HS-5 (cell line): ENCODE measurements at places on chromosomes 7 and 10.

GRCh38 chr7:92336662-92337340 lies 91.0 kb downstream of the ANKIB1 start:
- DNase-seq, result no peak

DNA sequence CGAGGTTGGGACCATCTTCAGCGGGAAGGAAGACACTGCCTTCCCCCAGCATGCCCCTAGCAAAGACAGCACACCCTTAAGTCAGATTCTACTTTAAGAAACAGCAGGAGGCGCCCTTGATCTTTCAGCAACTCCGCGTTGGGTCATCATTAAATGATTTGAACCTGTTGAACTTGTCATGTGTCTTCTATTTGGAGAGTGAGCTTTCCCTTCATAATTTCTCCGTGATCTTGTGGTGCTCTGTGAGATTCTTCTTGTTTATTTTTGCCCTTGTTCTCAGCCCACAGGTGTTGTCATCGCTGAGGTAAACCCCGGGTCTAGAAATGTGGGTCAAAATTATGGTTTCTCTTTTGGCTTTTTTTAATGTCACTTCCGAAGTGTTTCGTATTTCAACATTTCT lies 49.5 kb upstream of the PITRM1 start:
- no peak for DNase-seq

- no peak for DNase-seq
Observed at GRCh38 chr10:45526309-45526905, 146.2 kb downstream of the ZFAND4 start.

DNA sequence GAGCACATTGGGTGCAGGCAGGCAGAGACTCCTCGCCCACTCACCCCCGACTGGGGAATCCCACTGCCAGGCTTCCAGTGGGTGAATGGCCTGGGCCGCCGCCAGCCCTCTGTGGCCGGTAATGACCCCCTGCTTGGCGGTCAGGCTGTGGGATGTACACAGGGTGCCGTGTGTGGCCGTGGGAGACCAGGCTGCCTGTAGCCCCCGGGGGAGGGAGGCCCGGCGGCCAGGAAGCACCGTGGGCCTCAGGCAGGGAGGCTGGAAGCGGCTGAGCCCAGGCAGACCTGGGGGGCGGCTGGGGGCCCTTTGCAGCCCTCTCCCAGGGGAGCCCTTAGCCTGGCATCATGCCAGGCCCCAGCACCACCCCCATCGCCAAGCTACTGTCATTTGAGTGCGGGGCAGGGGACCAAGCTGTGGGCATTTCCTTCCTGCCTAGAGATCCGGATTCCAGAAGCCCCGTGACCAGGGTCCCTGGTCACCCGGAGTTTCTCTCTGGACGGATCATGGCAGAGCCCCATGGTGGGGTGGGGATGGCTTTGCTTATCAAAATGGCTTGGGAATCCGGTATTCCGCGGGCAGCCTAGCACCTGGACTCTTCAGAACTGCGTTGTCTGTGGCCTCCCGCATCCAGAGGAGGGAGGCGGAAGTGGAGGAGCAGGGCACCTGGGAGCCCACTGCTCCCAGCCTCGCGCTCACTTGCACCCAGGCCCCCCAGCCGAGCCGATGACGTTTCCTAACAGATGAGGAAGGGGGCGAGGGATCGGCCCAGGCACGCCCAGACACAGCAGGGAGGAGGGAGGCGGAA lies 1.1 kb downstream of the TTYH3 start:
- DNase-seq, result no peak

DNA sequence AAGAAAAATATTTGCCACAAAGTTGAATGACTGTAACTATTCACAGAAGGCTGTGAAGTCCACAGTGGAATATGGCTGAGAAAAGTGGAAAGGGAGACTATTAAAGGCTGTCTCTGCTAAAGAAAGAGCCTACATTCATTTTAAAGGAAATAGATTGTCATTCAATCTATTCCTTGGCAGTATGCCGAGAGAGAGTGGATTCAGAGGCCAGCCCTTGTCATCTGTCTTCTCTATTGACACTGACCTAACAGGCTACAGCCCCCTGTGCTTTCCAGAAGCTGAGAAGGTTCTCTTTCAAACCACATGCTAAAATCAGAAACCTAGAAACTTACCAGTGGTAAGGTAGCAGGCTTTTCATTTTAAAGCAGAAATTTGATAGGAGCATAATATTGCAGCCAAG lies 12.1 kb downstream of the ODAD2 start:
- DNase-seq, result no peak

- no peak for DNase-seq
Observed at GRCh38 chr10:31830887-31831286, 97.7 kb downstream of the ARHGAP12 start.

GRCh38 chr7:128530855-128531104 lies 54.2 kb downstream of the METTL2B start:
- no peak for DNase-seq
